ENCODE measurements at places on chromosomes 2 and 18.

DNA sequence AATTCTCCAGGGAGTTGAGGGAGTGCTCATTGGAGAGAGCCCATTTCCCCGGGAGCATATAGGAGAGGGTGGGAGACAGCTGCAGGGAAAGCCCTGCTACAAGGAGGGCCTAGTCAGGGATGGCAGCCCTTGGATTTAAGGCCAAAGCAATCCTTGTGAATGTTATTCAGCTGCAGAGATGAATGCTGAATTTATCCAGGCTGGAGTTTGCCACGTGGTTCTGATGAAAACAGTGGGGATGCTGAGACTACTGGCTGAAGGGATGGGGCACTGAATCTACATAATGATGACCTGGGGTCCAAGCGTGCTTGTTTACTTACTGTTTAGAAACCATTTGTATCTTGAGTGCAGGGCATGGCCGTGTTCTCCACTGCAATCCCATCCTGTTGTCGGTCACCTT lies 35.6 kb upstream of the RNF149 start:
- no peak for DNase-seq

DNA sequence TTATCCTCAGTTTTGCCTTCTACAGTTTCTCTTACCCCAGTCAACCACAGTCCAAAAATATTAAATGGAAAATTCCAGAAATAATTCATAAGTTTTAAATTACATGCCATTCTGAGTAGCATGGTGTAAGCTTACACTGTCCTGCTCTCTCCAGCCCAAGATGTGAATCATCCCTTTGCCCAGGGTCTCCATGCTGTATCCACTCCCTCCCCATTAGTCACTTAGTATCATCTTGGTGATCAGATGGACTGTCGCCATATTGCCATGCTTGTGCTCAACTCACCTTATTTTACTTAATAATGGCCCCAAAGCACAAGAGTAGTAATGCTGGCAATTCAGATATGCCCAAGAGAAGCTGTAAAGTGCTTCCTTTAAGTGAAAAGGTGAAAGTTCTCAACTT lies 18.5 kb upstream of the CCNT2 start:
- no peak for DNase-seq

- DNase-seq, result no peak
These were observed 43.3 kb downstream of the TIMM21 start for GRCh38 chr18:74191577-74191976.

- DNase-seq, result no peak
These were observed 2.9 kb upstream of the MBP start for GRCh38 chr18:77135339-77136075.

- DNase-seq, result no peak
These were observed 16.1 kb downstream of the HJURP start for GRCh38 chr2:233838251-233838650.

- DNase-seq, result no peak
These were observed 17.8 kb downstream of the NCOA1 start for GRCh38 chr2:24508878-24509277.

GRCh38 chr2:134432435-134432883 lies 178.6 kb downstream of the MGAT5 start:
- DNase-seq, result no peak

GRCh38 chr18:55310863-55311262 lies 277.1 kb downstream of the TCF4 start:
- no peak for DNase-seq

GRCh38 chr2:162301151-162301804 lies 17.2 kb downstream of the IFIH1 start:
- no peak for DNase-seq

GRCh38 chr2:136441979-136442714 lies 323.2 kb upstream of the THSD7B start:
- no peak for DNase-seq

- no peak for DNase-seq
These were observed 33.4 kb upstream of the GAREM2 start for GRCh38 chr2:26139269-26140183.

DNA sequence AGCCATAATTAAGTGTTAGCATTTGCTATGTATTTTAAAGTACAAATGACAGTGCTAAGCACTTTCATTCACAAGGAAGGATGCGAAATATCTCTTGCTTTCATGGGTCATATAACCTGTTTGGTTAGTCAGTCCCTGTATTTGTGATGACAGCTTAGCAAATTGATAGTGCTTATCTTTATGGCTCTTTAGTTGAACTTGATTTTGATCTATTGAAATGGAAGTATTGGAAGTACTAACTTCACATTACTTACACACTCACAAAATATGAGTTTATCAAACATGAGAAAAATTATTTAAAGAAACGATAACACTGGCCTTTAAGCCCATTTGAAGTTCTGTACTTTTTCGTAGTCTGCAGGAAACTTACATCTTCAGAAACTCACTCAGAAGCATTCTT lies 97.4 kb upstream of the NEUROD1 start:
- DNase-seq, result no peak

DNA sequence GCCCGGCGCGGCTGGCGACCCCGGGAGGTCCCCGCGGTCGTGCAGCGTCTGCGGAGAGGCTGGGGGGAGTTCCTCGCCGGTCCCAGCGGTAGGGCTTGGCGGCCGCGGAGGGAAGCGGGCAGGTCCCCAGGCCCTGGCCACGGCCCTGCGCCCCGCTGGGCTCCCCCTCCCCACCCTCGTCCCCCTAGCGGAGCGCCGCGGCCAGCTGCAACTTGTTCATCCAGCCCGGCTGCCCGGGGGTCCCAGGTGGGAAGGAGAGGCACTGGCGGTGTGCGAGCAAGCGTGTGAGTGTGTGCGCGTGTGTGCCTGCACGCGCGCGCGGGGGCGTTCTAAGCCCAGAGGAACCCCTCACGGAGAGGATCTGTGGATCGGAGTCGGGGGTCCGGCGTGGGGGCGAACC lies 1.3 kb downstream of the PTPRM start:
- no peak for DNase-seq

- DNase-seq, result no peak
These were observed 99.7 kb upstream of the KLHL29 start for GRCh38 chr2:23285091-23285800.

DNA sequence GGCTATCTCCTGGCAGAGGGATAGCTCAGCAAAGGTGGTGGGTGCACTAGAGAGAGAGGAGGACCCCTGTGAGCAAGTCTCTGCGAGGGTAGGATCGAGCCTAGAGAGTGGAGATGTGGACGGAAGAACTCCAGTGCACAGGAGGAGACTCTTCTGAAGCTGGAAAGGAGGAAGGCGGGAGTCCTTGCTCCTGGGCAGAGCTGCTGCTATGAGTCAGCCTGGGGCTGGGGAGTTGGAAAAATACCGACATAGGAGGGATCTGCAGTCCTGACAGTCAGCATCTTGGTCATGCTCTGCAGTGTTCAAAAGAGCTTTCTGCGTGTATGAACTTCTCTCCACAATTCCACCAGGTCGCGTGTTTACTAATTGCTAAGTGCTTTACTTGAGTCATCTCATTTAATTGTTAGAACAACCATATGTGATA lies 233.8 kb downstream of the LDLRAD4 start:
- peak; percentile 53 for DNase-seq

DNA sequence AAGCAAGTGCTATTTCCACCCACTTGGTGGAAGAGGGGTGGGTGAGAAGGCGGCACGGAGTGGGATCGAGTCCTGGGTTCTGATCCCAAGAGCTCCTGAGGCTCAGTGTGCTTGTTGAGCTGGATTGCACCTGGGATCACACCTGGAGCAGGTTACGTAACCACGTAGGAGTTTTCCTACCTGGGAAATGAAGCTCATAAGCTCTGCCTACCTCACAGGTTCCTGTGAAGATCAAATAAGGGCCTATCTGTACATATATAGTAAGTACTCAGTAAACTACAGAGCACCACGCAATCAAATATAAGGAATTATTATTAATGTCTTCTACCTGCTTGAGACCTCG lies 11.0 kb downstream of the NPC1 start:
- DNase-seq, result no peak

DNA sequence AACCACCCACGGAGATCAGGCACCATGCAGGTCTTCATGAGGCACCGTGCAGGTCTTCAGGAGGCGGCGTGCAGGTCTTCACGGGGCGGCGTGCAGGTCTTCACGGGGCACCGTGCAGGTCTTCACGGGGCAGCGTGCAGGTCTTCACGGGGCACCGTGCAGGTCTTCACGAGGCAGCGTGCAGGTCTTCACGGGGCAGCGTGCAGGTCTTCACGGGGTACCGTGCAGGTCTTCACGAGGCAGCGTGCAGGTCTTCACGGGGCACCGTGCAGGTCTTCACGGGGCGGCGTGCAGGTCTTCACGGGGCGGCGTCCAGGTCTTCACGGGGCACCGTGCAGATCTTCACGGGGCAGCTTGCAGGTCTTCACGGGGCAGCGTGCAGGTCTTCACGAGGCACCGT lies 350.4 kb upstream of the PKDCC start:
- DNase-seq, result no peak

GRCh38 chr18:5868218-5868854 lies 27.0 kb downstream of the TMEM200C start:
- peak; percentile 61 for DNase-seq

- no peak for DNase-seq
These were observed 16.3 kb downstream of the POLR2D start for GRCh38 chr2:127841466-127842178.

GRCh38 chr2:56386657-56387056 lies 202.9 kb downstream of the CCDC85A start:
- no peak for DNase-seq

DNA sequence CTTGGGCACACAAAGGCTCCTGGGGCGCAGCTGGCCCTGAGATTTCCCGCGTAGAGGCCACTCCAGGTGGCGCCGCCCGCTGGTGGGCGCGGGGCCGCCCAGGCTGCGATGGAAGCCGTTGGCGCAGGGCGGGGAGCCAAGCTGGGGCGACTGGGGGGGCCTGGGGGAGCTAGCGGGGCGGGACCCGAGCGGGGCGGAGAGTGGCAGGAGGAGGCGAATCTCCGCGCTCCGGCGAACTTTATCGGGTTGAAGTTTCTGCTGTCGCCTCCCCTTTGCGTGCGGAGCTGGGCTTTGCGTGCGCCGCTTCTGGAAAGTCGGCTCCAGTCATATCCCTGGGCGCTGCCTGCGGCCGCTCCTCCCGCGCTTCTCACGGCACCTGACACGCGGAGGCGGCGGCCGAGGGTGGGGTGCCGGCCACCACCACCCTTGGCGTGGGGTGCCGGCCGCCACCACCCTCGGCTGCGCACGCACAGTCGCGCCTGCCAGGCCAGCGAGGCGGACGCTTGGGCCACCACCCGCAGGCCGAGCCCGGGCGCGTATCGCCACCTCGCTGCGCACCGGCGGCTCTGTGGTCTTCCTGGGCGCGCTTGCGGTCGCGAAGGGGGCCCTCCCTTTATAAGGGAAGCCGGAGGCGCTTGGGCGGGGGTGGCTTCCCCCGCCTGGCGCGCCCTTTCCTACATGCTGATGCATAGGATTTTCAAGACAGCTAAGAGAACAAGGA lies 919 bp upstream of the CYP1B1 start:
- DNase-seq, result no peak

GRCh38 chr2:177257471-177257870 lies 7.1 kb downstream of the NFE2L2 start:
- DNase-seq, result no peak

GRCh38 chr2:218329027-218329825 lies 27.4 kb upstream of the CATIP start:
- no peak for DNase-seq

DNA sequence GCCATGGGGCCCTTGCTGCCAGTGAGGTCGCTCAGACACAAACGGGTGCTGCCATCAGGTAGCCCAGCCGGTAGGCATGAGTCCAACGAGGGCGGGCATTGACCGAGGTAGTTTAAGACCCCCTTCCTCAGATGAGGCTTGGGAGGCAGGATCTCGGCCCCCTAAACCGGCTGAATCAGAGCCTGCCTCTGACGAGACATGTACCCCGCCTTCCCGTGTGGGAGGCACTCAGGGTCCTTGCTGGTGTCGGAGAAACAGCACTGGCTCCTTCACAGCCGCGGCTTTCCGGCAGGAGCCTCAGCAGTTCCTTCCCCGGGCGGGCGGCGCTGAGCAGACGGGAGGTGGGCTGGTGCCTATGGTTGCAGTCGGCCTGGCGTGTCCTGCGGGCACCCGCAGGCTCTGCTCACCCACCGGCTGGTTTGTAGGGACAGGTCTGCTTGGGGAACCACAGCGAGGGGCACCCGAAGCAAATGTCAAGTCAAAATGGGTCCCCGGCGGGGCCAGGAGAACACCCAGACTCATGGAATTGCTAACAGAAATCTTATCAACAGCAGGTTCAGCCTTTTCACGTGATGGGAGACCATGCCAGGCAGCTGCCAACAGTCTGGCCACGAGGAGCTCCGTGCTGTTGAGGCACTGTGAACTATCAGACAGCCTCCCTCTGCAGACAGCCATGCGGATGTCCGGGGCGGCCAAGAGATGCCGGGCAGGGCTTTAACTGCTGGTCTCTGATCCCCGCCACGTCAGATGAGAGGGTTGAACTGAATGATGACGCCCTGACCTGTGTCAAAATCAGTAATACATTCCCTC lies 2.8 kb downstream of the KCNG2 start:
- DNase-seq, result no peak

- DNase-seq, result no peak
These were observed 5.1 kb downstream of the FECH start for GRCh38 chr18:57581301-57581934.

DNA sequence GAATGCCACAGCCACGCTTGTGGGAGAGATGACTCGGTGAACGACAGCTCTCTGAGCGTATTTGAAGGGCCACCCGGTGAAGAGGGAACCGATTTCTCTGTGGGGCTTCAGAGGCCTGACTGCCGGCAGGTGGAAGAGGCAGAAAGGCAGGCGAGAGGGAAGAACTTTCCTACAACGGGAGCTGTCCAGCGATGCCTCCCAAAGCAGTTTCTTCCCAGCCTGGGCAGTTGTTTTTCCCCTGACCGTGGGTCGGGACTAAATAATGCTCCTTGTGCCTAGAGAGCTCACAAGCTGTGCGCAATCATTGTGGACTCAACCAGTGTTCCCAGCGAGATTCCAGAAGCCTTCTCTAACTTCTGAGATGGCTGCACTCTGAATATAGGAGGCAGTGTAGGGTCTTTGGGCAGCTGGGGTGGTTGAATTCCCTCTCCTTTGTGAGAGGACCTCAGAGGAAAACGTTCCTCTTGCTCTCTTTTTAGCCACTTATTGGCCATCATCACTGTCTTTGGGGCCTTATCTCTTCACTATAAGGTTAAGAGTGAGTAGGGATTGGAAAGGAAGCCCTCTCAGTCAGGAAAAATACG lies 710 bp downstream of the SEC11C start:
- DNase-seq, result peak; percentile 23

DNA sequence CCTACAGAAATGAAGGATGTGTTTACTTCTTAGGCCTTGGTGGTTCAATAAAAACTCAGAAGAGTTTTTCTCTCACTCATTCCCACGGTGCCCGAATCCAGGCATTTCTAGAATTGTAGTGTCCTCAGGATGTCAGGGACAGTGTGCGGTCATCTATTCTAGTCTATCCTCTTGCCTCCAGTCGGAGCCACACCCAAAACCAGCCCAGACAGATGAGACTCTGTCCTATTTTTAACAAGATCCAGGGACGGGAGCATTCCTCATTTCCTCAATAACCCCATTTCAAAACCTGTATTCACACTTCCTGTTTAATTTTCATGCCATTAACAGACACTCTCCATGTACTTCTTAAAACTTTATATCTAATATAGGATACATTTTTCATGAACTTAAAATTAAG lies 11.6 kb upstream of the RBMS1 start:
- DNase-seq, result no peak

Data from kidney epithelial cell (primary cell).